ENCODE measurements at places on chromosomes 6 and 20.

DNA sequence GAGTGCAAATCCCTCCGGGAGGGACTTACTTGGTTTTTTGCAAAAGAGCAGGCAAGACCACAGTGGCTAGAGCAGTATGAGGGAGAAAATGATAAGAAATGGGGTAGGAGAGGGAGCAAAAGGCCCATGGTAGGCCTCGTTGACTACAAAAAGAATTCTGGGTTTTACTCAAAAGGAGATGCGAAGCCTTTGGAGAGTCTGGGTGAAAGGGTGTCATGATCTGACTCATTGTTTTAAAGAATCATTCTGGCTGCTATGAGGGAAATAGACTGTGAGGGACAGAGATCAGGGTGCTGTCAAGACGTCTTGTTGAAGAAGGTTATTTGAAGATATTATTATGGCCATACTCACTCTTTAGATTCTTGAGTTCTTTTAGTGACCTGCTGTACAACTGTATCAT is 13.0 kb downstream of the TBC1D32 start:
- DNase-seq = no peak

DNA sequence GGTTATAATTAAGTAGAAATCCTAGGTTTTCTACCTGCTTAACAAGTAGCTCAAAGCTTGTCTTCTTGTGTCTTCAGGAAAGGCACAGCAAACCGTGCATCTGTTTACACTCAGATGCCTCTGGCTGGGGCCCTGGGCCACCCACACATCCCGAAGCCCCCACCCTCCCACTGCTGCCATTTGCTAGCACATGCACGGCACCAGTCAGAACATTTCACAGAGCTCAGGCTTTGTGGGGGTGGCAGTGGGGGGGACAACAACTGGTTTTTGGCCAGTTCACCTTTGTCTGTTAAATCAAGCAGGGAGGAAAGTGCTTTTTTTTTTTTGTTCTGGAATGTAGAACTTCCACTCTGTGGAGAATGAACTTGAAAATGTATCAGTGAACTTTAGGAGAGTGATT is 77.7 kb downstream of the LINC00237 start:
- DNase-seq = no peak

- DNase-seq = no peak
Observed at GRCh38 chr6:135655055-135655454, 157.5 kb upstream of the AHI1 start.

DNA sequence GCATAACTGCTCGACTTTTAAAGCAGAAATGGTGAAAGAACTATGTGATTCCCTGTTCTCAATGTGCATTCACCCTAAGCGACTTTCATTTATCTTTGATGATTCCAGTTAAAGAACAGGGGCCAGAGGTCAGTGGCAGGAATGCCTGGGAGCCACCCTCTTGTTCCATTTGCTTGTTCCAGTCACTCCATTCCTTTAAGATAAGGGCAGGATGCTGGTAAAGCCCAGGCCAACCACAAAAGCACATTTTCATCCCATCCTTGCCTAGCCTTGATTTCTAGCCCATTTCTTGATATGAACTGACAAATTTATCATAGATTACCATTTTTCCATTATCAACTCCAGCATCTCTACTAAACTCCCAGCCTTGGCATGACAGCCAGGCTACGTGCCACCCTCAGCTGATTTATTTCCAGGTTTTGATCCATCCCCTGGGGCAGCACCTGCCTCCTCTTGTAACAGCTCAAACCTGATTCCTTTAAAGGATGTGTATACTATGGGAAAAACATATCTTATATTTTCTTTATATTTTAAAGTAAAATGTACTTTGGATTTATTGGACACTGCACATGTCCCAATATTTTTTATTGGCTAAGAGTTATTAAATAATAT is 19.2 kb downstream of the HMGN3 start:
- DNase-seq = no peak

DNA sequence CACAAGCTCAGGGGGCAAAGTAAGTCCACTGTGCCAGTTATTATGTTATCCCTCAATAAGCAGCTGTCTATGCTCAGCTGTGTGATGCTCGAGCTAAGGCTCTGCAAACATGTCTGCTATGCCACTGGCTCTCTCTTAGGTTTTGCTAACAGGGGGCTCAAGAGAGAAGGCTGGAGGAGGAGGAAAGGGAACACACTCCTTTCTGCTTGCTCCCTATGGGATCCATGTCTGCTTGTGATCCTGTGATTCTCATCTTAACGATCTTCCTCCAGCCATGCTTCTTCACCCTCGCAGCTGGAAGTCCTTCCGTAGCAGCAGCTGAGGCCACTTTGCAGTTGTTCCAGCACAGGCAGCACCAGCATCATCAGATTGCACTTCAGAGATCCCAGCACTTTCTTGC is 37.0 kb upstream of the IGF2R start:
- DNase-seq = no peak

DNA sequence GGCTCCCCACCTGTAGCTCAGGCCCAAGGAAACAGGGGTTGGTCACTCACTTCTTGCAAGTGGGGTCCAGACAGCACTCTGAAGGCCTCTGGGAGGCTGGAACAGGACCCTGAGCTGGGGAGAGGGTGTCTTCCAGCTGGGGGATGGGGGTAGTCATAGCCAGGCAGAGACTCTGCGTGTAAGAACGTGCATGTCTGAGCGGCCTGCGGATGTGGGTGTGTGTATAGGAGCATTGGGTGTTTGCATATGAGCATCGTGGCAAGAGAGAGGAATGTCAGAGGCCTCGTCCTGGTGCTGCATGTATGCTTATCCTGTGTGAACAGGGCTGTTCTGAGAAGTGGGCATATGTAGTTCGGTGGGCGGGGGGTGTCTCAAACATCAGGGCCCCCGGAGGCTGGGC is 12.1 kb downstream of the BPIFB3 start:
- no peak for DNase-seq

DNA sequence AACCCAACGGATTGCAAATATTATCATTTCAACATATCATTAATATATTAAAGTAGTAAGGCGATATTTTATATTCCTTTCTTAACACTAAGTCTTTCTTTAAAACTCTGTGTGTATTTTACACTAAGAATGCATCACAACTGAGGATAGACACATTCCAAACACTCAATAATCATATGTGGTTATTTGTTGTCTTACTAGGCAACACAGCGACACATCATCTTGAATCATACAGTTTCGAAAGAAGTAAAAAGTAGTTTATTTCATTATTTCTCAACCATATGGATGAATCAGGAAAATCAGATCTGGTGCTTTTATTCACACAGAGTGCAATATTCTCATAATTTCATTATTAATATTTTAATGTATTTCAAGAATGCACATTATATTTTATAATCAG is 662.4 kb downstream of the EPHA7 start:
- no peak for DNase-seq

DNA sequence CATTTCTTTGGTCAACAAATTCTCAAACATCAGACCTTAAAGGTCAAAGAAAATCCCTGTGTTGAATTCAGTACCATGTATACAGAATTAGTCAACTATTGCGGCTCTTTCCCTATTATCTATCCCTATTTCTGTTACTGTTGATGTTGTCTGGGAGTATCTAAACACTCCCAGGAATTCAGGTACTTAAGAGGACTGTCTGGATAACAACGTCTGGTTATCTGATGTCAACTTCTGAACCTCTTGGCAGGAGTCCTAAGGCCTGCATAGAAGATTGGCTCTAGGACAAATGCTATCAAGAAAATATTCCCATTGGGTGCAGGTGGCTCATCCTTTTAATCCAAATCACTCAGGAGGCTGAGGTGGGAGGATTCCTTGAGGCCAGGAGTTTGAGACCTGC is 255.6 kb downstream of the KHDC1L start:
- no peak for DNase-seq

GRCh38 chr6:19454001-19454720 is 383.0 kb upstream of the ID4 start:
- DNase-seq = no peak

DNA sequence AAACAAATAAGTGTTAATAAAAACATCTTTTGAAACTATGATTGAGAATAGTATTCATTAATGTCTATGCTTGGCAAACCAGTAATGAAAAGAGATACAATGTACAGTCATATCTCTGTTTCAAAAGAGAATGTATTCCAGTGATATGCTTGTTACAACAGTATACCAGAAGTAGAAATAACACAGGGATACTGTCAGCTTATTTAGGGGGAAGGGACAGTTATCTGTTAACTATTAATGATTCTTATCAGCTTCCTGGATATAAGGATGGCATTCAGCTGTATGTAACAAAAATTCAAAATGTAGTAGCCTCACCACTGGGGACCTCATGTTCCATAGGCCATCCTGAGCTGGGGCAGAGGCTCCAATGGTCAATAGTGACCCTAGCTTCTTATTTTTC is 103.8 kb upstream of the TBX18 start:
- no peak for DNase-seq

GRCh38 chr6:101286146-101286545 is 107.4 kb upstream of the GRIK2 start:
- DNase-seq = no peak

DNA sequence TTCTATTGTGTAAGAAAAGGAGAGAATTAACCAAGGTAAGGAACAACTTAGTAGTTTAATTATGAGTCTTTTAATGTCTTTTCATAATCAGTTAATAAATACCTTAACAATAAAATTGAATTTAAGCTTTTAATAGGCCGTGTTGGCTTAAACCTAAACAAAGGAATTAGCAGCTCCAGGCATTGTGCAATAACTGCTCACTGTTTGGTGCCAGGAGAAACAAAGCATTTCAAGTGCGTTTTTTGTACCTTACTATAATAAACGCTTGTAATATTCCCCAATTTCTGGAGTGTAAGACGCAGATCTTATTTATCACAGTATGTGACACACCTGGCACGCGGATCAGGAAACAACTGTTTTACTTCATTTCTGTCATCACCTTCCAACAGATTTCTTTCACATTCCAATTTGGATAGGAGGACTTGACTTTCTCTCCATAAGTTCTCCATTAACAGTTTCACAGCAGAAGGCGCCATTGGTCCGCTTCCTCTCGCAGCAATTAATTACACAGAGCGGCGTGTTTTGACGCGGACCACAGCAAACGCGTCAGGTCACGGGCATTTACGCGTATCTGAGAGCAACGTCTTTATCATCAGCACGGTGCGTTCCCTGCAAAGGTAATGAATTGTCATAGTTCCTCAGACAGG is 335.8 kb upstream of the NT5E start:
- no peak for DNase-seq

DNA sequence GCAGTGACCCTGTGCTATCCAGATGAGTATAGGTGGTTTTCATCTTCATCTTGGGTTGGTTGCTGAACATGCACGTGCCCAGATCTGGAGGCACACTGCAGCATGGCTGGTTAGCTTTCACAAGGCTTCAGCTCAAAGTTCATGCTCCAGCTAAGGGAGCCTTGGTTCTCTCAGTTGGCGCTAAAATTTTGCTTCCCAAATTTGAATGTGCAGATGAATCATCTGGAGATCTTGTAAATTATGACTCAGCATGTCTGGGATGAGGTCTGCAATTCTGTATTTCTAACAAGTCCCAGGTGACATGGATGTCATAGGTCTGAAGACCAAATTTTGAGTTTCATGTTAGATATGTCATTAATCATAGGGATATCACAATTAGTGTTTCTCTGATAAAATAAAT is 230.8 kb downstream of the FOXA2 start:
- no peak for DNase-seq

DNA sequence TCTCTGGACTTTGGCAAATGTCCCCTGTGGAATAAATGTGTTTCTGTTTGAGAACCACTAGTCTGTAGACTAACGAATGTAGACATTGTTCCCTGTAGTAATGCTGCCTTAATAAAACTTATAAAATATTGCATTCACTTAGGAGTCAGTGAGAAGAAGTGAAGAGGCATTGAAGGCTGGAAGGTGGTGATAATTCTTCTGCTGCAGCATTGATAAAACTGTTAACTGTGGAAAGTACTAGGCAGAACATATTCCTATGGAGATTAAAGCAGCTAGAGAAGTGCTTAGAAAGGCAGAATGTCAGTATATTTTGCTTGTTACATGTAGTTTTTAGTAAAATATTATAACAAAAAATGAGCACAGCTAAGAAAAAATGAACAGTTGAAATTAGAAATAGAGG is 4.8 kb downstream of the PGK2 start:
- no peak for DNase-seq

DNA sequence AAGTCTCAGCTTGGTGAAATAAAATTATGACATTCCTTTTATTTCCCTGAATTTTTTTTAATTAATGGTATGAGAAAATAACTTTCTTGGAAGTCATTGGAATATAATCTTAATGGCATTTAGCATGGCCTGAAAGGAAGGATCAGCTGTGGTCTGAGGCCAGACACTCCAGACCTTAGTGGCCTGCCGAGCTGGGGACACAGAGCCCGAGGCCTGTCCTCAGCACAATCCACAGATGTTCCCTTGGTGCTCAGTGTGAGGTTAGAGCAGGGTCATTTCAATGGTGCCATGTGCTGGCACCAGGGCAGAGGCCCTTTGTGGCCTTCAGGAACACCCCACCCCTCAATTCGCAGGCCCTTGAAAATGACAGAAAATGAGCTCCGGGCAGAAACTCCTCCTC is 120.6 kb downstream of the ADGB start:
- DNase-seq = no peak

GRCh38 chr6:31340228-31340627 is 16.8 kb downstream of the HLA-B start:
- DNase-seq = no peak

DNA sequence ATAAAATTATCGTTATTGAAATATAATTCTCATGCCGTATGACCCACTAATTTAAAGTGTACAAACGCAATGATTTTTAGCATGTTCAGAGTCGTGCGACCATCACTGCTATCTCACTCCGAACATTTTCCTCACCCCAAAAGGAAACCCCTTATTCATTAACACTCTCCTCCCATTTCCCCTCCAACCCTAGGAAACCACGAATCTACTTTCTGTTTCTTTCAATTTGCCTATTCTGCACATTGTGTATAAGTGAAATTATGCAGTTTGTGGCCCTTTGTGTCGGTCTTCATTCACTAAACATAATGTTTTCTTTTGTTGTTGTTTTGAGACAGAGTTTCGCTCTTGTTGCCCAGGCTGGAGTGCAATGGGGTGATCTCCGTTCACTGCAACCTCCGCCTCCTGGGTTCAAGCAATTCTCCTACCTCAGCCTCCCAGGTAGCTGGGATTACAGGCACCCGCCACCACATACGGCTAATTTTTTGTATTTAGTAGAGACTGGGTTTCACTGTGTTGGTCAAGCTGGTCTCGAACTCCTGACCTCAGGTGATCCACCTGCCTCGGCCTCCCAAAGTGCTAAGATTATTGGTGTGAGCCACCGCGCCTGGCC is 99.7 kb upstream of the ZNF217 start:
- no peak for DNase-seq

DNA sequence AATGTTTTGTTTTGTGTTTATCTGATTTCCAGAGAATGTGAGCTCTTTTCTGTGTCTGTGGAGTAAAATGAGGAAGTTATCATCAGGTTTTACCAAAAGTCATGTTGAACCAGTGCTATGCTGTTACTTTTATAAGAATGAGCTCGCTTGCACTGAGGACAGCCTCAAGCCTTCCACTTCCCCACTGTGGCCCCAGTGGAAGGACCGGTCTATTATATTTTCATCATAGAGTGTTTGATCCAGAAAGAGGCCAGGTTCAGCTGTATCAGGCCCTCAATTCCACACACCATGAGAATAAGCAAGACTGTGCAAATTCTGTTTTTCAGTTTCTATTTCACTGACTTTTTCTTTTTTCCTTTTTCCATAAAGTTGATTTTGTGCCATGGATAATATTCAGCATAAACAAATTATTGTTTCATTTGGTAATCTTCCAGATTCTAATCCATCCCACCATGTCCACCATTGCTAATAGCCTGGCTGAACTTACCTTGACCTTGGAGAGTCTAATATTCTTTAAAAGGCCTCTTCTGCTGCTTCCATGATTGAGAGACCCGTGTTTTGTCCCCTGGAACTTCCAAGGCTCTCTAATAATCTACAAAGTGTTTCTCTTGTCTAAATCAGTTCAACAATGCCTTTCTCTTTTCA is 286.2 kb downstream of the THBS2 start:
- DNase-seq = no peak

Measured in activated naive CD4-positive, alpha-beta T cell (primary cell).